ENCODE measurements at places on chromosomes 6 and 20.
A peak's percentile ranks its signal among the peaks of the same experiment; 100 is the strongest.

GRCh38 chr6:7979831-7980230 lies 69.2 kb upstream of the TXNDC5 start:
- DNase-seq, result no peak

GRCh38 chr6:84601366-84601765 lies 163.0 kb downstream of the TBX18 start:
- no peak for DNase-seq

DNA sequence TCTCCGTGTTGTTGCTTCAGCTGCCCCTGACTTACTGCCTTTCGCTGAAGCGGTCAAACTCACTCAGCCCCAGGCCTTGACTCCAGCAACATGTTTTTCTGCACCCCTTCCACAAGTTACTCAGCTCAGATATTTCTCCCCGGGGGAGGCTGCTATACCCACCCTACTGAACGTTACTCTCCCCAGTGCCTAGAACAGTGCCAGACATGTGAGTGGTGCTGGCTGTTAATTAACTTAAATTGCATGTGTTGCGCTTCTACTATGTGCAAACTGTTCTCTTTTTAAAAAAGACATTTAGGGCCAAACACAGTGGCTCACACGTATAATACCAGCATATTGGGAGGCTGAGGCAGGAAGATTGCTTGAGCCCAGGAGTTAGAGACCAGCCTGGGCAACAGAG lies 41.2 kb upstream of the DOK5 start:
- DNase-seq, result no peak

DNA sequence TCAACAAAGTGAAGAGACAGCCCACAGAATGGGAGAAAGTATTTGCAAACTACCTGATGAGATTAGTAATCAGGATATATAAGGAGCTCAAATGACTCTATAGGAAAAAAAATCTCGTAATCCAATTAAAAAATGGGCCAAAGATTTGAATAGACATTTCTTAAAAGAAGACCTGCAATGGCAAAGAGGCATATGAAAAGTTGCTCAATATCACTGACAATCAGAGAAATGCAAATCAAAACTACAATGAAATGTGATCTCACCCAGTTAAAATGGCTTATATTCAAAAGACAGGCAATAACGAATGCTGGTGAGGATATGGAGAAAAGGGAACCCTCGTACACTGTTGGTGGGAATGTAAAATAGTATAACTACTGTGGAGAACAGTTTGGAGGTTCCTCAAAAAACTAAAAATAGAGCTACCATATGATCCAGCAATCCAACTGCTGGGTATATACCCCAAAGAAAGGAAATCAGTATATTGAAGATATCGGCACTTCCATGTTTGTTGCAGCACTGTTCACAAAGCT lies 65.0 kb downstream of the TOX2 start:
- peak; percentile 22 for DNase-seq

- DNase-seq, result no peak
Observed at GRCh38 chr20:63956664-63957003, 418 bp upstream of the UCKL1 start.

- DNase-seq, result peak; percentile 69
Observed at GRCh38 chr6:136846046-136846445, 23.7 kb downstream of the PEX7 start.

- no peak for DNase-seq
Observed at GRCh38 chr6:144244688-144245087, 40.4 kb upstream of the UTRN start.

DNA sequence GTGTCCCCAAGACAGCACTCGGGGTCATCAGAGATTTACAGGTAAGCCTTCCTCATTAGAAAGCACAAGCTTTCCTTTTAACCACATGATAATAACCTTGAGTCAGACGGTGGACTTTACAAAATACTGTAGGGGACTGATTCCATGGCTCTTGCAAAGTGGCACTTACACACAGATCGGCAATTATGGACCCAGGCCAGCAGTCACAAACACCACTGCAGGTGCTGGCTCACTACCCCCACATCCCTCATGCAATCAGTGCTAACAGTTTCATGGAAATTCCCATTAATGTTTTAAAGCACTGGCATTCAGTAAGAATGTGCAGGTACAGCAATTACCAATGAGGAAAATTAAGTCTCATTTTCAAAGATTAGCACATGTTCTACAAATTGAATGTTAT lies 516.5 kb downstream of the PRKN start:
- no peak for DNase-seq

GRCh38 chr20:19813846-19814640 lies 56.0 kb downstream of the RIN2 start:
- DNase-seq, result no peak

DNA sequence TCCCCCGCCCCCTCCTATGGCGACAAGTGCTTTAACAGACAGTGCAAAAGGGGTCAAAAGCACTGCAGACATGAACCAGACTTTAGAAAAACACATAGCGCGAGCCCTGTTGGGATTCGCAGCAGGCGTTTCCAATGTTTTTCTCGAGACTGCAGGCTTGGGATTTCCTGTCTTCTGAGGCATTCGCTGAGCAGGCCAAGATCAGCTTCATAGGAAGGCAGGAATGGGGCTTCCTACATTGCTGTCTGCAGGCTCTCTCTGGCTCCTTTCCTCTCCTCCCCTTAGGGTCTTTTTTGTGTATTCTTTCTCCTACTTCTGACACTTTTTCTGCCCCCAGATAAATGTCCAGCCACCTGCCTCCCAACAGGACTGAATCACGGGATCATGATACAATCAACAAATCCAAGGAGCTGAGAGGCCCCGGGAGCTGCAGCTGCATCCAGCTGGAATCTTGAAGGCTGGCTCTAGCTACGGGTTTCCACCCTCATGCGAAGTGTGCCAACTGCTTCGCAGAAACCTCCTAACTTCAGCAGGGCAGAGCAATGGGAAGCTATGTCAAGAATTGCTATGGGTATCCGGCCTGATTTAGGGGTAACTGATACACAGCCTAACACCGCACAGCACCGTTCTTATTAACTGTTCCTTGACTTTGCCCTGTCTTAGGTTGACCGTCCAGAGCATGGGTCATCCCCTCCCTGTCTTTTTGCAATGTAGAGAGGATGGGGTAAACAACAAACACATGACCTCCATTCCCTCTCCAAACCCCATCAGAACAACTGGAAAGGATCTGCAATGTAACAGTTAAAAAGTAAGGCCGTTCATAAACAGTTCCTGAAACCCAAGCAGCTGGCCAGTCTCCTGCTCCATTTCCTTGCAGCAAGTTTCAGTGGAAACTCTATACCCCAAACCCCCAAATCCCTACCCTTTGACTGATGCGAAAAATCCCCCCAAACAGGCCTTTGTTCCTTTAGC lies 31.5 kb downstream of the SNX5 start:
- DNase-seq, result no peak

GRCh38 chr6:19159561-19159960 lies 677.6 kb upstream of the ID4 start:
- no peak for DNase-seq

DNA sequence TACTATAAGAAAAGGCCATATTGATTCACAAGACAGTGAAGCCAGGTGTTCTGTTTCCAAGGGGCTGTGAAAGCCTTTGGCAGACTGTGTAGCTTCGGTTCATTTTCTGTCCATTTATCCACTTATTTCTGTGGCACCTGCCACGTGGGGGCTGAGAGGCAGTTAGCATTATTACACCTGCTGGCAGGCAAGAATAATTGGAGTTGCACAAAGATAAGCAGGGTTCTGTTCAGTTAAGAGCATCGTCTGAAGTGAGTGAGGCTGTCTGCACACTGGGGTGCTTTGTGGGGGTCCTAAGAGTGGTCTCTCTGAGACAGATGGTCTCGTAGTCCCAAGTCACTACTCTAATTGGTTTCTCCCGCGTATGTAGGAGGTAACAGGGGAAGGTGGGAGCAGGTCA lies 60.6 kb upstream of the CCN6 start:
- no peak for DNase-seq

DNA sequence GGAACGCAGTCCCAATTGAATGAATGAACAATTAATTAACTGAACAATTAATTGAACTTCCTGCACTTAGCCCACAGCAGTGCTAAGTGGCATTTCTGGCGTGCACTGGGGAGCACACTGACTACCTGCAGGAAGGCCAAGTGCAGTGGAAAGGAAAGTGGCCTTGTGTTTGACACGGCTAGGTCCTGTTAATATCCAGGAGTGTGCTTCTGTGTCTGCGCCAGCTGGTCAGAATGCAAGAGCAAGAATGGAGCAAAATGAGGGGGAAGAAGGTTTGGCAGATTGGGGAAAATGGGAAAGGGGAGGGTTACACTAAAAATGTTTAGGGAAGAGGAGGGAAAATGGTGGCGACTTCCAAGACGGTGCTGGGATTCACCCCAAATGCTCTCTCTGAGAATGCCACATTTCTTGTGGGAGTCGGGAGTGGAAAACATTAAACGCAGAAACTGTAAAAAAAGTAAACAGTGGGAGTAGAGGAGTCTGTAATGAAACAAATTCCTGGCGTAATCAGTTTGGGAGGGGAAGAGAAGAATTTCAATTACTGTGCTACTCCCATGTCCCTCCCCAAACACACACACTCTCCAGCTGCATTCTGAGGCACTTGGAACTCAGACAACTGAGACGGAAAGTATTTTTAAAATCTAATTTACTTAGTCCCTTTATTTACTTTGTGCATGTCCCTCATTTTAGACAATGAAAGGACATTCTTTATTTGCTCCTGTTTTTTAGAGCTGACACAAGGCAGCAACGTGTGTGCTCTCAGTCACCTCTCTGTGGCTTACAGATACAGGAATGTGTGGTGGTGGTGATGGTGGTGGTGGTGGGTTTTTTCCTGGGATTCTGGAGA lies 64.1 kb downstream of the CLIC5 start:
- DNase-seq, result no peak

GRCh38 chr20:653110-653589 lies at the start of gene SRXN1:
Gene SRXN1, minus strand, starts transcription at chr20:653200. Its CDS starts 15 bp downstream, at chr20:653185.
- DNase-seq, result peak; percentile 86

GRCh38 chr6:68038815-68039408 lies 596.2 kb upstream of the ADGRB3 start:
- DNase-seq, result no peak

- no peak for DNase-seq
Observed at GRCh38 chr6:22556266-22556665, 13.1 kb upstream of the HDGFL1 start.

DNA sequence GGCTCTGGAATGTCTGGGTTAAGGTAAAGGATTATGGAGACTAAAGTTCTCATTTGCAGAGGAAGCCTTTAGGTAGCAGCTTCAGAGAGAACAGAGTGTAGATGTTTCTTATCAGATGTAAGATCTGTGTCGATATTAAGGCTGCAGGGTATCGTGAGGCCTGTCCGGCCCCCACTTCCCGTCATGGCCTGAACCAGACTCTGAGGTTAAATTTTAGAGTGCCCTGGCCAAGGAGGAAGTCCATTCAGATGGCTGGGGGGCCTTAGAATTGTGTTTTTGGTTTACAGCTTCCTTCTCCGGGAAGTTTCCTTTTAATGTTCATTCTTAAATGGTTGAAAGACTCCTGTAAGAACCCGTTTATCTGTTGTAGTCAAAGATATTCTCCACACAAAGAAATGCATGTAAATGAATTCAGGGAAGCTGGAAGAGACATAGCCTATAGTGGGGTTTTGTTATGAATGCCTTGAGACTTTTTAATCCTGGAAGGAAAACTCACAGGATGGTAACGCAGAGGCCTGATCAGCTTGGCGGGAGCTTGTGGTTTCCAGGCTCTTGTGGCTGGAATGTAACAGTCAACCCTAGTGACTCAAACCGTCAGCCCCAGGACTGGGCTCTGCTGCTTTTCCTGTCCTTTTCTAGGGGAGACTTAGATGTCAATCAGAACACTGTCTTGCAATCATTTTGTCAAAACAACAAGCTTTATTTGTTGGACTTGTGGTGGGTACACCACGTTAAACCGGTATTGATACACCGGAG lies 34.7 kb downstream of the KIF25 start:
- DNase-seq, result no peak

GRCh38 chr6:136334853-136335252 lies 45.2 kb upstream of the BCLAF1 start:
- DNase-seq, result no peak

GRCh38 chr6:4936681-4937041 lies 67.2 kb downstream of the RPP40 start:
- peak; percentile 34 for DNase-seq

GRCh38 chr20:32600681-32601237 lies 15.6 kb upstream of the NOL4L start:
- DNase-seq, result no peak

DNA sequence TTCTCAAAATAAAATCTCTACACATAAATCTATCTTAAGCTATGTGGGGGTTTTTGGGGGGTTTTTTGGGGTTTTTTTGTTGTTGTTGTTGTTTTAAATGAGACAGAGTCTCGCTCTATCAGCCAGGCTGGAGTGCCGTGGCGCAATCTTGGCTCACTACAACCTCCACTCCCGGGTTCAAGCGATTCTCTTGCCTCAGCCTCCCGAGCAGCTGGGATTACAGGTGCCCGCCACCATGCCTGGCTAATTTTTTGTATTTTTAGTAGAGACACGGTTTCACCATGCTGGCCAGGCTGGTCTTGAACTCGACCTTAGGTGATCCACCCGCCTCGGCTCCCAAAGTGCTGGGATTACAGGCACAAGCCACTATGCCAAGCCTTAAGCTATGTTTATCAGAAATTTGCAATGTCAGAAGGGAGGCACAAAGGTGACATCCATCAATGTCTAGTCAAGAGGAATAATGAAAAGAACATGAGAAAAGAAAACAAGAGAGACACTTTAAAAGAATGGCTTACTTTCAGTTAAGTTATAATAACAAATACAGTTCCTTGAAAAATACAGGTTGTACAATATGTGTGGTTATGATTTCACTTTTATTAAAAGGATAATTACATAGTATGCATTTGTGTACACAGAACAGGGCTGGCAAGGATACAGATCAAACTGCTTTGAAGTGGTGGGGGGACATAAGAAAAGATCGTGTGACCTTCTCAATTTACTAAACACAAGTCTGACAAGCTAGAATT lies 28.6 kb downstream of the SLC23A2 start:
- DNase-seq, result peak; percentile 44

DNA sequence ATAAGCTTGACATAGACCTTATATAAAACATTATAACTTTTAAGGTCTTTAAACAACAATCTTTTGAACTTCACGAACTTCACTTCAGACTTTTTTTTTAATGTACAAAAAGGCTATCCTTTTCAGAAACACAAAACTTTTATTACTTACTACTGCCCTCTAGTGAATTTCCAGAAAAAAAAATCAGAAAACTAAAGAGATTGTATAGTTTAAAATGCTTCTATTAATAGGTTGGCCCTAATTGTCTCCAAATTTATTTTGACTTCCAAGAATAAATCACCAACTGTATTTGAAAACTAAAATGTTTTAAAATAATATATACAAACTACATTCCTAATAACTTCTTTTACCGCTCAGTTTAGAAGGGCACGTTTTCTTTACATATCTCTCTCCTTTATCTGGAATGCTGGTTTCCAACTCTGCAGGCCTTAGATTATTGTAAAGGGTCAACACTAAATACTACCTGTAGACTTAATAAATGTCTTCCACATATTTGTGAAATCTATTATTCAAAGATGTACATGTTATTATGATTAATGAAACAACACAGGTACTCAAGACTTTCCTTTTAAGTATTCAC lies 66.8 kb downstream of the LMBRD1 start:
- no peak for DNase-seq

- no peak for DNase-seq
Observed at GRCh38 chr6:155313602-155314091, 637 bp downstream of the TFB1M start.

- no peak for DNase-seq
Observed at GRCh38 chr20:38806855-38807655, 1.6 kb downstream of the PPP1R16B start.
